ENCODE measurements at places on chromosomes 3 and 15. TPM values are rescaled to one million over a fixed set of nuclear protein-coding genes. Genes with fewer than 3 reads are reported as not detected.

- DNase-seq = no peak
Observed at GRCh38 chr15:83356501-83357399, 72.3 kb upstream of the BNC1 start.

ATP10A gene
- total RNA-seq = 19.8 TPM

- DNase-seq = no peak
Observed at GRCh38 chr3:52730681-52731080, 24.8 kb downstream of the SPCS1 start.

CPEB1 gene
- total RNA-seq = 4.8 TPM

- DNase-seq = no peak
Observed at GRCh38 chr3:196689941-196690660, 21.9 kb downstream of the CEP19 start.

- DNase-seq = no peak
Observed at GRCh38 chr3:110506890-110507289, 564.7 kb upstream of the NECTIN3 start.

DNA sequence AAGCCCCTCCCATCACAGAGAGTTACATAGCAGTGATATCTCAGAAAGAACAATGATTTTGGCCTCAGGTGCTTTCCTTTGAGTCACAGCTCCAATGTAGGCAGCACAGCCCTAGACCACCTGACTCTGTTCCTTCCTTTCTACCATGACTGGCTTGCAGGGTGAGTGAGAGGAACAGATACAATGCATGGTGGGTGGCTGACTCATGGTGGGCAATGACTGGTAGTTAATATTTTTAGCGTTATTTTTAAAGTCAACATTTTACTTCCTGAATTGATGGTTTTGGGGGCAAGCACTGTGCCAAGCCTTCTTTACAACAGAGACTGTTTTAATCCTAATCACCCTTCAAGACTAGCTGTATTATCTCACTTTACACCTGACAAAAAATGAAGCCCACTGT lies 32.8 kb upstream of the ST3GAL6 start:
- no peak for DNase-seq

- DNase-seq = peak; percentile 84
Observed at GRCh38 chr3:128095222-128095703, 28.3 kb downstream of the RUVBL1 start.

DNA sequence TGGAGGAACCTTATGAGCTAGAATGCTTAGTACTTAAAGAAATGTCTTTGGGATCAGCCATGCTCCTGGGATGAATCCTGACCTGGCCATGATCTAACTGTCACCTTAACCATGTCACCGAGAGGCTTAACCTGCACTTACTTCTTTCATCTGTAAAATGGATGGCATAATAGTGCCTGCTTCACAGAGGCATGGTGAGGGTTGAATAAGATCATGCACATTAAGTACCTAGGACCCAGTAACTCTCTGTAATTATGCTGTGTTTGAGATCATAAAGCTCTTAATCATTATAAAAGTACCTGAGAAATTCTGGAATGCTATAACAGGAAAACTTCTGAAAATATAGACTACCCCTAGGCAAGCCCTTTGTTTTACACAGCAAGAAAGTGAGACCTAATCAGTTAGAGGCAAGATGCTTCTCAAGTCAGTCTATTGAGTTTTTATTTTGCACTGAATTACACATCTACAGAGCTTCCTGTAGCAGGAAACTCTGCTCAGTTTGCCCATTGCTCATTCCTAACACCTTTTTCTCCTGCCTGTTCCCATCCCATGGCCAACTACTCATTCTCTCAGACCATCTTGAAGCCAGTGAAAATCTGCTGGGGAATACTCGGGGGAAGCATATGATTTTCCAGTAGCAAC lies 1015.5 kb upstream of the CFAP20DC start:
- DNase-seq = no peak

GRCh38 chr3:80278056-80278455 lies 510.3 kb upstream of the ROBO1 start:
- DNase-seq = no peak

DNA sequence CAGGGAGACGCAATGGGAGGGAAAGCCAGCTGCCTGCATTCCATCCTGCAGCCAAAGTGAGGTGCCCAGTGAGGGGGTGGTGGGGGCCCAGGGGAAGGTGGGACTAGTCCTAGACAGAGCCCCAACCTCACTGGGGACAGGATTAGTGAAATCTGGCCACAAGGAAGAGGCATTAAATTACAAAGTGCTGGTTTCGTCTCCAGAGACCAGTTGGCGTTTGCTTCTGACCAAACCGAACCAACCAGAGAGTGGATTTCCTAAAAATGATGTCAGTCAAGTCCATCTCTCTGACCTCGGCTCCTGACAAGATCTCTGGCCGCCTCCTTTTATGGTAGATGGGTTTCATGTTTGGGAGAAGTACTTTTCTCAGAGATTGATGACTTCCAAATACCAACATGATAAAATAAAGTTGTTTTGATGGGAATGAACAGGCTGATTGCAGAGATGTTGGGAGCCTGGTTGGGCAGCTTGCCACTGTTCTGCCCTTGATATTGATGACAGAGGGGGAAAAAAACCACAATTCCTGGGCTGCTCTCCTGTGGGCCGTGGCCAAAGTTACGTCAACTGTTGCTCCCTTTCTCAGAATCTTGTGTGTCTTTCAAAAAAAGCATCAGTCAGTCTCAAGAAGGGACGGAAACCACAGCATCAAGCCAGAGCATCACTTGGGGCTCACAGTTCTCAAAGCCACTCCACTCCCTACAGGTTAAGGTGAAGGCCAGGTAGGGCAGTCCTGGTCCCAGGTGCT lies 24.6 kb downstream of the ITGA11 start:
- peak; percentile 2 for DNase-seq

DNA sequence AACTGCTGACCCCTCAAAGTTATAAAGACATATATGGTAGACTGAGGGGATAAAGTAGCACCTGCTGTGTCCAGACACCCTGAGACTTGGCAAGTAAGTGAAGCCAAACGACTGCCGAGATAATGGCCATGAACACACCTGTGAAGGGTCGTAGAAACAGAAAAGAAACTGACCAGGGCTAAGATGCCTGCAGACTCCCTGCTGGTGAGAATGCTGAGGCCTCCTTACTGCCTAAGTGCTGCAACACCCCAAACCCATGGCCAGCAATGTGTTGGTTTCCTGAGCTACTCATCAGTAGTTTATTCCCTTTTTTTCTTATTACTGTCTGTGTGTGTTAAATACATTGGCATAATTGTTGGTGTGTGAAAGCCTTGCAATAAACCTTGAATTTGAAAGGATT lies 233.8 kb downstream of the ZNF385D start:
- no peak for DNase-seq

DNA sequence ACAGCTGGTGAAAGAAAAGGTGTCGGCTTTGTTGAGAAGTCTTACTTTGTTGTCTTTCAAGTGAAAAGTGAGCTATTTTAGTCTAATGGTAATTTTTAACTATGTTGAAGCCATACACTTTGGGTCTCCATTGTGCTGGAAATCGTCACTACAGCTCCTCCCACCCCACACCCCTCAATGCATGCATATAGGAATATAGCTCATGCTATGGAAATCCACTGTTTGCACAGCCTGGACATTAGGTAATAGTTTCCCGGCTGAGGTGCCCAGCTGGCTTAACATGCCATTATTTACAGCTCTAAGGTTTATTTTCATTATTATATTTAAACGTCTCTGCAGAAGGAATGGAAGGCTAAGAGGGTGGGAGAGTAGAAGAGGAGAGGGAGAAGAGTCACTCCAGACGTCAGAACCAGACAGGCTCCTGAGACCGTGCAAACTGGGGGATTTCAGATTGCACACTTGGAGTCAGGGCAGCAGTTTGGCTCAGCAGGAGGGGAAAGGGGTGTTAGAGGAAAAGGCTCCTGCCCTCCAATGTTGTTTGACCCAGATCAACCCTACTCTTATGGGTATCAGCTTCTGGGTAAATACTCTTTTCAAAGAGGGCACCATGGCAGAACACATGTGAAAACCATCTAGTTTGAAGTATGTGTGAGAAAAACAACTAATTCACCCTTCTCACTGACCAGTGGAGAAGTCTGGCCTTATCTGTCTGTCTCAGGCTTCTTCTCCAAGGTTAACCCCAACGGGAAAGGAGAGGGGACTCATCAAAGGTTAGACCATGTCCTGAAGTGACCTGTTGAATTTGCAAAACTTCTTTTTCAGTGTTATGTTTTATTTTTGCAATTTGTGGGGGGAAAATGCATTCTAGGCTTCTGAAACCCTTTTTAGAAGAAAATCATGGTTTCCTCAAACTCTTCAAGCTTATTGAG lies 218.7 kb upstream of the CTDSPL start:
- DNase-seq = no peak

DNA sequence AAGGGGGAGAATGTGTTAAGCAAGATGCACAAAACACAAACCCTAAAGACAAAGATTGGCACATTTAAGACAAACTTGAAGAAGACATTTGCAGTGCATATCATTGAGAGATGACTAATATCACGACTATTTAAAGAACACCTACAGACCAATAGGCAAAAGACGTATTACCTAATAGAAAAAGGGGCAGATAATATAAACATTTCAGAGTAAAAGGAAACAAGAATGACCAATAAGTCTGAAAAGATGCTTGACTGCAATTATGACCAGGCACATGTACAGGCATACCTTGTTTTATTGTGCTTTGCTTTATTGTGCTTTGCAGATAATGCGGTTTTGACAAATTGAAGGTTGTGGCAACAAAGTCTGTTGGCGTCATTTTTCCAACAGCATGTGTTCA lies 4.9 kb downstream of the HACD3 start:
- no peak for DNase-seq

- DNase-seq = no peak
Observed at GRCh38 chr15:39363761-39364586, 216.9 kb upstream of the THBS1 start.

LIPH gene
- 34.0 TPM for total RNA-seq

DUOX1 gene
- total RNA-seq = 23.4 TPM

GOLGA8H gene
- total RNA-seq = 0.46 TPM
